Osteoblast (primary cell): ENCODE measurements at places on chromosomes 4 and X.
A peak's percentile ranks its signal among the peaks of the same experiment; 100 is the strongest.

GRCh38 chrX:112051576-112051975 is 31.0 kb downstream of the TRPC5 start:
- no peak for DNase-seq

DNA sequence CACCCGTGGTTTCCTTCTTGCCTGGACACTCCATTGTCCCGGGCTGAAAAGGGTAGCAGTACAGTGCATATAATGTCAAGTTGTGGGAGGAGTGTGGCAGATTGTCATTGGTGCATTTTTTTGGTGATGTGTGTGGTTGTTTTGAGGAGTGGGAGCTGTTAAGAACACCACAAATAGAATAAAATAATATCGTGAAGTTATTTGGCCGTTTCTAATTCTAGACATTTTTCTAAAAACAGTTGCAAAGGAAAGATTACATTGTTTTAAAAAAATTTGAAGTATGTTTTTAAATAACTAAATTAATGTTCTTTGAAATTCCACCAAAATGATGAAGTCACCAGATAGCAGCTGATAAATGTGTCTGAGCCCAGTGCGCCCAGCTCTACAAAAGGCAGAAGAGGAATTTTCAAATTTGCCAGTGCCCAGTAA is 1.3 kb downstream of the PKD2 start:
- peak; percentile 82 for DNase-seq

DNA sequence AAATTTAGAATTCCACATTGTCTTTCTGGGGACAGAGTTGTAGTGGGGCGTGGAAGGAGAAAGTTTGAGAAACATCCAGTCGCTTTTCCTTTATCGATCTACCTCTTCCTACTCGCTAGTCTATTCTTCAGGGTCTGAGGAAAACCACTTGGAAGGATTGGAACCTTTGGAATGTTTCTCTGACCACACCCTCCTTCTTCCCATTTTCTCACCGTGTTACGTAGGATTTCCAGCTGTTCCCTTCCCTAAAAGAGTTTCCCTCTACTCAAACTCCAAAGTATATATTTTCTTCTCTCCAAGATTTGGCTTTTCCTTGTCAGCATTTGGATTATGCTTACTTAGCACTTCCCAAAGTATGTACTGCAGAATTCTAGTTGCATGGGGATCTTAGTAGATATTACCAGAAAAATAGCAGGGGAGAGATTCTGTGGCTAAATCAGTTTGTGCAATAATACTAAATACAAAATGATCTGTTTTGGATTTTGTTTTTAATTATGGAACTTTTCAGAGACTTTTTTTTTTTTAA is 4.9 kb downstream of the ENPEP start:
- DNase-seq = no peak

- DNase-seq = peak; percentile 49
Observed at GRCh38 chrX:114584375-114584943, 573 bp downstream of the HTR2C start.

DNA sequence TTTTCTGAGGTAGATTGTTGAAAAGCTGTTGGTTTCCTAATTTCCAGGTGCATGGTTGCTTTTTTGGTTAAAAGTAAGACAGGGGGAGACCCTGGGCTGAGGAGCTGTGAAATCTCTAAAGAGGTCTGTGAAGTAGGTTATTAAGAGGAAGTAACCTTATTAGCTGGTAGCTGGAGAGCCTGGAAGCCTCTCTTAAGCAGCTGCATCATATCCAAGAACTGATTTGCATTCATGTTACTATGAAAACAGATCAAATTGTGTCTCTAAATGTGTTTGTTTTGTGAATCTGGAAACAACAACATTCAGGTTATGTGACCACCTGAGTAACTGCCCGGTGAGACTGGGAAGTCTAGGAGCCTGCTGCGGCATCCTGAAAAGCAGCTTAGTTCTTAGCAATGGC is 54.1 kb downstream of the ARHGAP10 start:
- no peak for DNase-seq

GRCh38 chr4:127698789-127699200 is 31.4 kb upstream of the SLC25A31 start:
- DNase-seq = peak; percentile 82

- DNase-seq = no peak
Observed at GRCh38 chr4:126799416-126799815, 833.3 kb upstream of the INTU start.

GRCh38 chr4:104643805-104644204 is 149.1 kb upstream of the CXXC4 start:
- DNase-seq = no peak

DNA sequence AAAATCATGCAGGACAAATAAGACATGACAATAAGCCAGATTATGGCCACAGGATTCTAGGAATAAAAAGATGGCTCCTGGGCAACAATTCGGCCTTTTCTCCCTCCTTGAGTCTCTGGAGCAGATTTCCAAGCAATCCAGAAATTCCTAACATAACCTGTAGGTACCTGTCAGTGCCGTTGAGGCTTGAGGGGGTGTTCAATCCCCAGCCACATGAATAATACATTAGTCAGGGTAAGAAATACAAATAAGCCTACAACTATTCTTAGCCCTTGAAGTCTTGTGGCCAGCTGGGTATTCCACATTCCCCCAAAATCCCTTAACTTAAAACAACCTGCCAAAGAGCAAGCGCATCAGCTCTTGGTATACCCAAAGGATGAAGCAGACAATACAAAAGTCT is 9.7 kb downstream of the CXorf38 start:
- no peak for DNase-seq

GRCh38 chrX:42176789-42177188 is 253.4 kb upstream of the CASK start:
- no peak for DNase-seq

- no peak for DNase-seq
Observed at GRCh38 chr4:88696630-88697029, 999 bp downstream of the NAP1L5 start.

DNA sequence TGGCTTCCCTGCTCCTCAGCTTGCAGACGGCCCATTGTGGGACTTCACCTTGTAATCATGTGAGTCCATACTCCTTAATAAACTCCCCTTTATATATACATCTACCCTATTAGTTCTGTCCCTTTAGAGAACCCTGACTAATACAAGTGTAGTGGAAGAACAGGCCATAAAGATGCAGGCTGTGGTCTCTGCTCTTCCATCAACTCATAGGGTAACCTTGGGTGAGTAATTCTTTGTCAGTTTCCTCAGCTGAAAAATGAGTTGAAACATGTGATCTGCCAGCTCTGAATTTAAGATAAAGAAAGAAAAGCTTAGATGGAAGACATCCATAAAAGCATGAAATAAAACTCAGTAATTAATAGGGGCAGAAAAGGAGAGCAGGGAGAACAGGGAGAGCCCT is 103.6 kb downstream of the ENOX2 start:
- no peak for DNase-seq

DNA sequence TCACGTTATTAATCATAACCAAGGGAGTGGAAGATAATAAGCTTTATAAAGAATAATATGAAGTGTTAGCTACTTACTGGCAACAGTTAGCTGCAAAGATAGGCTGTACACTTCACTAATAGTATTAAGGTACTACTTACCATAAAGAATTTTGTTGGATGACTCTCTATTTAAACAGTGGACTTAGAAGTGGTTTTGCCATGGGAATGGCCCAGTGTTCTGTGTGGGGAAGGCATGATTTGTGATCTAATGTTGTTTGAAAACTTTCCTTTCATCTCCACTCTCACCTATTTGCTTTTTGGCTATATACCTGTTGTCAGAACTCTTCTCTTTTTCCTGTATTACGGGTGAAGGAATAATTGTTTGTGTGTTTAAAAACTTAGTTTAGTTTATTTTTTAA is 23.0 kb downstream of the FHDC1 start:
- no peak for DNase-seq

DNA sequence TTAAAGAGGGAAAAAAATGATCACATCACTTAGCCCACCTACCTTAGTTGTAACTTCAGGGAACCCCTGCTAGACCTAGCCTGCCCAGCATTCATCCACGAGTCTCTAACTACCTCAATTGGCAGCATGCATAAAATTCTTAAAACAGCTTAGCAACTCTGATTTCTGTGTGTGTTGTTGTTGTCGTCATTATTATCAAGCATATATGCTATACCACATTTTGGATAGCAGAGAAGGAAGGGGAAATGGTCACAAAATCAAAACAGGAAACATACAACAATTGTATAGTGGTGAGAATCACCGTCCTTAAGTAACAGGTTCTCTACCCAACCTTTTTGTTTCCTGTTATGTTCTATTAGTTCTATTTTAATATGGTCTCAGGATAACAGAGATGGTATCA is 2.7 kb upstream of the ACOT9 start:
- DNase-seq = no peak

- DNase-seq = peak; percentile 50
Observed at GRCh38 chr4:11805842-11806241, 377.1 kb upstream of the HS3ST1 start.

- no peak for DNase-seq
Observed at GRCh38 chrX:8105531-8105930, 65.5 kb downstream of the VCX2 start.

GRCh38 chr4:40719008-40719623 is 30.6 kb upstream of the NSUN7 start:
- DNase-seq = peak; percentile 47

GRCh38 chr4:161680146-161680545 is 483.7 kb downstream of the FSTL5 start:
- no peak for DNase-seq

DNA sequence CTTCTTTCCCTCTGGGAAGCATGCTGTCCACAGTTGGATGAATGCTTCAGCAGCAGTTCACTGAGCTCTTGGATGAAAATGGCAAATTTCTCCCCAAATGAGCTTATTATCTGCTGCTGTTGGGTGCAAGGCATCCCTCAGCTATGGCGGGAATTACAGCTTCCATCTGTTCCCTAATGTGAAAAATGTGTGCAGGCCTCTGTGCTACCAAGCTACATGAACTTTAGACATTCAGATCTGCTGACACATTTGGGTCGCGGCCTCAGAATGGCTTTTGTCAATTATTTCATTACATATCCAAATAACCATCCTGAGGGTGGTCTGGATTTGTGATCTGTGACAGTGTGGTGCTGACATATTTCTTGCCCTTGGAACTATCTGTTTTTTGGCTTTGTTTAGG is 119.5 kb upstream of the SCML1 start:
- DNase-seq = no peak

DNA sequence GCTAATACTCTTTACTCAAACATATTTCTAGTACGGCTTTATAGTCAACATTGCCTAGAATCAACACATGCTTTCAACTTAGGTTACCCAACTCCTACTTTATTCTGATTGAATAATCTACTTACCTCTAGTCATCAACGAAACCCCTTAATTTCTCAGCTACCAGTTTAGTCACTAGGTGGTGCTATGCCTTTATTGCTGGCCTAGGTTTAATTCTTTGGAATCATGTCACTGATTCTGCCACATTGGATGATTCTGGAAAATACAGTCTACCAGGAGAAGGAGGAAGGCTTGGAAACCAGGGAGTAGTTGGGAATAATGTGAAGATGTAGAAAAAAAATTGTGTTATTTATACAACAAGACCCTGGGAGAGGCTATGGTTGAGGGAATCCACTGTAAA is 167.7 kb downstream of the DCAF12L2 start:
- DNase-seq = no peak

GRCh38 chrX:53049127-53049517 is 533 bp downstream of the GPR173 start:
- DNase-seq = no peak

DNA sequence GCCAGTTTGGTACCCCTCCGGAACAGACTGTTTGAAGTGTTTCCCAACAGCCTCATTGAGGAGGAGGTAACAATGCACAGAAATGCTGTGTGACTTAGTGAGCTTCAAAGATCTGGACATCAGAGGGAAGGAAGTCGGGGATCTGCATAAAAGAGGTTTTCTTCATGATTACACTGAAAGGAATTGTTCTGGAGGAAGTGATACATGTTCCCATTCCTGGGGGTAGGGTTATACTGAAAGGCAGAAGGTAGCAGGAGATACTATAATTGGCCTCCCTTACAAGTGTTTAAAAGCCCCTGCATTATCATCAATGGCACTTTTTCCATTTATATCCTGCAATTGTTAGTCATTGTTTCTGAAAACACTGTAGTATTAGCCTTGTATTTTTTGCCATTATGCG is 94.0 kb upstream of the DKK2 start:
- no peak for DNase-seq

DNA sequence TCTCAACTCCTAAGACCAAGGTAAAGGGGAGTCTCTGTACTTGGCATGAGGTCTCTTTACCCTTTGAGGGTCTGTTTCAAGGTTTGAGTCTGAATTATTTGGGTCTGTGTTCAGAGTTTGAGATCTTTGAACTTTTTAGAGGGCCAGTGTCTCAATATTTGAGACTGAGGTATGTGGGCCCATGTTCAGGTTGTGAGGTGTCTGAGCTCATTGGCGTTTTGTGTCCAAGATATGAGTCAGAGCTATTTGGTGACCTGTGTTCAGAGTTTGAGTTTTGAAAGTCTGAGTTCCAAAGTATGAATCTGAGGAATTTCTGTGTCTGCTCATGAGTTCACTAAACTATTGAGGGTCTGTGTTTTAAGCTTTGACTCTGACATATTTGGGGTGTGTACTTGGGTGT is 36.7 kb upstream of the PAGE4 start:
- DNase-seq = peak; percentile 66

GRCh38 chrX:154592505-154592904 is 7.6 kb downstream of the CTAG1A start:
- DNase-seq = peak; percentile 51

DNA sequence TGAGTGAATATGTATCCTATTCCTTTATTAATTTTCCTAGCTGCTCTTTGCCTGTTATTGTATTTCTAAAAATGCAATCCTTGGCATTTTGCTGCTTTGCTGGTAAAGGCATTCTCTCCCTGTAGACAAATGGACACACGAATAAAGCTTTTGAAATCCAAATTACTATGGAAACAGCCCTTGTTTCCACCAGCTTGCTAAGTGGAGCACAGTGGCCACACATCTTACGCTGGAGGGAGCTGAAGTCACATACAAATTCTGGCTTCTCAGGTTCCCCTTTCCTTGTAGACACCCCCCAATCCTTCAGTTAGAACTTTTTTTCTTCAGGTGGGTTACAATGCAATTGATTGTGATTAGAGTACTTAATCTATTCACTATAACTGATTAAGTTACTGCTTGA is 66.2 kb downstream of the AGA start:
- DNase-seq = no peak

DNA sequence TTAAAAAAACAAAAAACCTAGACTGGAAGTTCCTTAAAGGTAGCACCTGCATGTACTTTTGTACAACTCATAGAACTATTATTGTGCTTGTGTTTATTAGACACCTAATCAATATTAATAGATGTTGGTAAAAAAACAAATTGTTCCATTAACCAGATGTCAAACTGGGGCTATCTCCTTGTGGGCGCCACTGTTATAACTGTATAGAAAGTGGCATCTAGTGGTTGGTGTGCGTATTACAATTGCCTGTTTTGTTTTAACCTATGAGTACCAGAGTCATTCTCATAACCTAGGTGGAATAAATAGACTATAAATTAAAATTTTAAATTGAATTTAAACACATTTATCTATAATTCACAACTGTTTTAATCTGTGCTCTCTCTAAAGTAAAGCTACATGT is 97.4 kb downstream of the COL4A5 start:
- no peak for DNase-seq
